ENCODE measurements at places on chromosomes 1 and 21.
A peak's percentile ranks its signal among the peaks of the same experiment; 100 is the strongest.

DNA sequence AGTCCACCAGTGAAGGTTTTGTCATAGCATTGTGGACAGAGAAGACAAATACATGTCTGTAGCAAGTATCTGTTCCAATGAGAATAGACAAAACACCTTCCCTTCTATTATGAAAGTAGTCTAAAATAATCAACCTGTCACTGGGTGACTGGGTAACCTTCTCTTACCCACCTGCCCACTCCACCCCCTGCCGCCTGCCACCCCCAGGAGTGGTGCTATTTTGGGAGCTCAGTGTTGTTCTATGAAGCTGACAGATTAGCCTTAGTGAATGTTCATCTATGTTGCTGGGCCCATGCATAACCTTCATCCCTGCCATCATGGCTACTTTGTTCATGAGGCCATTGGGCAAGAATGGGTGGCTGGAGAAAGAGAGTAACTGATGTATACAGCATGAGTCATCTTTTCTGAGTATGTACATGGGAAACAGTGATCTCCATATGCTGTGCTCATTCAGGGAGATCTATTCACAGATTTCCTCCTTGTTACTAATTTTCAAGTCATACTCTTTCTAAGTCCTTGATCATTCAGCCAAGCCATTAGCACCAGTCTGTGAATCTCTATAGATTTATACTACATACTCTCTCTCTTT lies 24.8 kb downstream of the MARK1 start:
- no peak for DNase-seq

- no peak for DNase-seq
Measured at GRCh38 chr1:159958719-159959380, 4.8 kb upstream of the SLAMF9 start.

DNA sequence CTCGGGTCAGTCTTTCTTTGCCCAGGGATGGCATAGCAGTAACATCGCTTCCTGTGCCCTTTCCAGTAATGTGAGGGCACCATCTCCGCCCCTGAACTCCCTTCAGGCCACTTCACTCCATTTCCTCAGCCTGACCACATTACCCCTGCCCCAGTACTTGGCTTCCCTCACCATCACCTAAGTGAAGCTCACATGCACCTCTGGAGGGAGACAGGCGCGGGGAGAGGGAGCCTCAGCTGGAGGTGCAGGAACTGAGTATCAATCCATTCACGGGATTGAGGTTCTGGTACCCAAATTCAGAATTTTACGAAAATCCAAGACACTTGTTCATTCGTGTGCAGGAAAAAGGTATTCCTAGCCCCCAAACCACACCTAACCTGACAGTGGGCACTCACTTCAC lies 540.4 kb downstream of the KIF26B start:
- no peak for DNase-seq

DNA sequence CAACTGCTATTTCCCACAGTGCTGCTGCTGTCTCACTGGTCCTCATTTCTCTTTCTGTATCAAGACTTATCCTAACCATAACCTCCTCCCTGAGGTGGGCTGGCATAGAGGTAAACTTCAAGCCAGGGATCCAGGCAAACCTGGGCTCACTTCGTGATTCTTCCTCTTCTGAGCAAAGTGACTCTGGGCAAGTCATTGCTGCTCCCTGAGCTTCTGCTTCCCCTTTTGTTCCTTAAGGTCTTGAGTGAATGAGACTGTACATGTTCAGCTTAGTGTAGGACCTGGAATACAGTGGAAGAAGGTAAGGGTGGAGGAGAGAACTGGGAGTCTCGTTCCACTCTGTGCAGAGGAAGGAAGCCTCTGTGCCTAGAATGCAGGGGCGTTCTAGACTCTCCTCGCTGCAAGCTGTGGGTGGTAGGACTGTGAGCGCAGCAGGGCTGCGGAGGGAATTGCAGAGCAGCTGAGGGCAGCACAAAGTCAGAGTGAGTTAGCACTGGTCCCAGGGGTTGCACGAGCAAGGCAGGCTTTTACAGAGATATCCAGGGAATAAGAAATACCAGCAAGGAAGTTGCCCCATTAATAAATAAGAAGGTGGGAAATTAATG lies 11.4 kb upstream of the ERI3 start:
- no peak for DNase-seq

DNA sequence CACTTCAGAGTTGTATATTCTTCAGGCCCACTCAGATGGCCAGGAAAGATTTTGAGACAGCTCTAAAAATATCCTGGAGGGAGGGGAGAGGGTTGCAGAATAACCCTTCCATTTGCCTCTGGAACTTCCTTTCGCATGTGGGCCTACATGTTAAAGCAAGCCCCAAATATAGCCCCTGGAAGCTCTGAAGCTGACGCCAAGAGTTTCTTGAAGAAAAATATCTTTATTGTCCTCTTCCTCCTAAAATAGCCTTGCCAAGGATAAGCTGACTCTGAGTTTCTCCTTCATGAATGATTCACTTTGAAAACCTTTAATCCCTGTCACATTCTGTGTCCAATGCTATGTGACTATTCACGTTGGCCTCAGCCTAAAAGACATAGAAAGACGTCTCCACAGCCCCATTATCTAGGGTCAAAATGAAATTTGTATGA lies 6.4 kb downstream of the C1orf116 start:
- DNase-seq = no peak

GRCh38 chr1:19453741-19454201 lies 31.6 kb downstream of the CAPZB start:
- no peak for DNase-seq

DNA sequence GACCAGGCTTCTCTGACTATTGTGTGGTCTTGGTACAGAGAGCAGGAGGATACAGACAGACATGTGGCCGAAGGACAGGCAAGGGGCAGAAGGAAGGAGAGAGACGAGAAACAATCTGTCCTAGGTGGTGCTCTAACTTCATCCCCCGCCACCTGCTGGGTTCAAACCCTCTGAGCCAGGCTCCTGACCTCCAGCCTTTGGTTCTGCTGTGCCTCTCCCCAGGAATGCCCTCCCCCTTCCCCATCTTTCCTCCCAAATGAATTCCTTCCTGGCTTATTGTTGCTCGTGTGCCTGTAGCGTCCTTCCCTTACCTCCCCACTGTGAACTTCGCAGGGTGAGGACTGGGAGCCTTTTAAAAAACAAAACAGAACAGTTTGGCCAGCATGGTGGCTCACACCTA lies 5.4 kb downstream of the TCEA3 start:
- DNase-seq = no peak

DNA sequence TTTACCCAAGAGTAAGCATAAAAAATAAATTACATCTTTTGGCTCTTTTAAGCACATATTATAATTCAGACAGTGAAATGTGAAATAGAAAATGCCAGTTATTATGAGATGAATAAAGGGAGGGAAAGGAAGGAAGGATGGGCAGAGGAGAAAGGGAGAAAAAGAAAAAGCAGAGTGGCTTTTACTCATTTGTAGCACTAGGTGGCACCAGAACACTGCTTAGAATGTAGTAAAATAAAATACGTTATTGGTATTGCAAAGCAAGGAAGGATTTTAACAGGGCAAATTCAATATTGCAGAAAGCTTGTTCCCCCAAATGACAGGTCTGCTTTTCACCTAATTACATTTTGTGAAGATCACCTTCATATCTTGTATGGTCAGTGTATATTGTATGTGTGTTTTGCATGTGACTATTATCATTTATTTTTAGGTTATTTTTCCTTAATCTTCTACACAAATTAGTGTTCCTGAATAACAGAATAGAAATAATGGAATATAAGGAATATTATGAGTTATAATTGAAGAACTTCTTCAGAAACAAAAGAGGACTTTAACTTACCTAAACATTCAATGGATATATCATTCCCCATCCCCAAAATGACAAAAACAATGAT lies 9.1 kb upstream of the PCNX2 start:
- no peak for DNase-seq

DNA sequence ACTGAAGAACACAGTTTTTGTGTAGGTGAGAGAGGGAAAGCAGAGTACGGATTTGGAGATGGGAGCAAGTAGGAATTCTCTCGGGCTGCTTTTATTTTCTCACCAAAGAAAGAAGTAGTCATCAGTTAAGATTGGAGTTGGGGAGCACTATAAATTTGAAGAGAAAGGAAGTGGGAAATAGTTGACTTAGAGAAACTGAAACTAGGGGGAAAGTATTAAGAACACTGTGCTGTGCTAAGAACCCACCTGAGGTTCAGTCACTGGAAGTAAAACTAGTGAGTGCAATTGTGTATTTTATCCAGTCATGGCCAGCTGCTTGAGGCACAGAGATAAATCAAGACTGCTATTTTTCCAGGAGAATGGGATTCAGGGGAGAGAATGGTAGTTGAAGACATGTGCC lies 37.4 kb downstream of the CLCC1 start:
- no peak for DNase-seq

GRCh38 chr1:231091831-231092301 lies 51.8 kb upstream of the FAM89A start:
- DNase-seq = peak; percentile 13

- peak; percentile 4 for DNase-seq
Measured at GRCh38 chr1:10903821-10904220, 107.4 kb upstream of the CASZ1 start.

DNA sequence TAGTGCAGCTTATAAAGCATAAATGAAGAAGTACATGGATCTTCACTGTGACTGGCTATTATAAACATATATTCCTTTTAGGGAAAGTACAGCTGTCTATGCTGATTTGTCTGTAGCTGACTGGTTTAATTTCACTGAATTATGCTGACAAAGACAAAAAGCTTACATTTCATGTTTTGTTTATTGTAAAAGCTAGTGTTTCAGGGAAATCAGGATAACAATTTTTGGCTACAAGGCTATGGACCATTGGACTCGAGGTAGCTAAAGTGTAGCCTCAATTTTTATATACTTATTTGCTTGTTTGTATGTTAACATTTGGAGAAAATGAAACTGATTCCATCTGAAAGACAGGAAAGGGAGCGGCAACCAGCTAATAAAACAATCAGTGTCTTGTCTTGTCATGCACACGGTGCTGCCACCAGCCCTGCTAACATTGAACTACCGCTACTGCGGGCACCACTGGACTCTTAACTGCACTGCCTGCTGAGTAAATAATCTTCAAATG lies 480.2 kb downstream of the COL11A1 start:
- DNase-seq = peak; percentile 30

DNA sequence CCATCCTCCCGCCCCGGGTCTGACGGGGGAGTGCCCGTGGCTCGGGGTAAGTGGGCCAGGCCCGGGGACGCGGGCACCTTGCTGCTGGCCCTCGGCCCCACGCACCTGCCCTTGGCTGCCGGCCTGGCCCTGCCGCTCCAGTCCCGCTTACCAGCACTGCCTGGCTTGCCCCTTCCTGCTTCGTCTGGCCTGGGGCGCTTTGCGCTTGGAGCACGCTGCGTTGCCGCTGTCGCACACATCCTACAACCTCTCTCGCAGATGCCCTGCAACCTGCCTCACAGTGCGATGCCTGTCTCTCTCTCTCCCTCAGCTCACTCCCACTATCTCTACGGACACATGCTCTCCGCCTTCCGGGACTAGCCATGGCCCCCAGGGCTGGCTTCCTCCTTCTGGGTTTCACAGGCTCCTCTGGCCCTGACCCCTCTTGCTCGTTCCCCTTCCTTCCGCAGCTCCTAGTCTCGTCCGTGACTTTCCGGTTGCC lies 9.7 kb downstream of the MYOG start:
- no peak for DNase-seq

DNA sequence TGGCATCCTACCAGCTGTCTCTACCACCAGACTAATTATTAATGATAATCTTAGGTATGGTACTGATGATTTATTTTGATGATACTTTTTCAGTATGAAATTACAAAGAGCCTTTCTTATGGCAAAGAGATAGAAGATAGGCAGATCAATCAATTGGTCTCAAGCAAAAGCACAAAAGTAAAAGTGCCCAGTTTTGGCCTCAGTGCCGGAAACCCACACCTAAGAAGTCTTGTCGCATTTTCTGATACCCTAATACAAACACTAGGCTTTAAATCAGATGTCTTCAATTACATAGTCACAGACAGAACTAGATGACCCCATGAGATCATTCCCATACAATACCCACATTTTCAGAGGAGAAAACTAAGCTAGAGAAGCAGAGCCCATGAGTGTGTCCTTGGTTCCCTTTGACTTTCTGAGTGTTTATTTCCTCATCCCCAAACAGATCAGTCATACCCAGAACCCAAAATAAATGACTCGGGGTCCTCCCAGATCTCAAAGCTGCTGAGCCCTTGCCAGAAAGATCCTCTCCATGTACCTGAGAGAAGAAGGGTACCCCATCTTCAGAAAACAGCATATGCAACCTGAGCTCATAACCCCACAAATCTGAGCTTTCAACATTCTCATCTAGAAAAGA lies 7.7 kb downstream of the ITPKB start:
- DNase-seq = no peak

DNA sequence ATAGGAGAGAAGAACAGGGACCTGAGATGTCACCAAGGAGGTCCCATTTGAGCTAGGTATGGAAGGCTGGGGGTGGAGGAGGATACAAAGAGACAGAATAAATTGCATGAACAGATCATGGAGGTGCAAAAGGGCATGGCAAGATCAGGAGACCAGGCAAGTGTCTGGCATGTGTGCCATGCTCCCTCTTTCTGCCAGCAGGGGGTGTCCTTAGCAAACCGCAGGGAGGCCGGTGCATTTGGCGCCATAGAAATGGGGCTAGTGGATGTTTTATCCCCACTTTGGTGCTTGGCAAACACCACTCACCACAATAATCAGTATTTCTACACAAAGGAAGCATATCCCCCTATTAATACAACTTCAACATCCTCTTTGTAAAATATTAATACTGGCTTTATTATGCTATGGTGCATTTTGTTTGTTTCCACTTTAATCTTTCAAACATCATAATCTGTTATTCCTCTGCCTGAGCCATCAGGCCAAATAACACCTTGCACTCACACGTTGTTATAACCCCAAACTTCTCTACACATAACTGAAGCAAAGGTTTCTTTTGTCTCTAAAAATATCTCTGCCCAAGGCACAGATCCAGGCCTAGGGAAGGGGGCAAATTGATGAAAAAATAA lies 25.9 kb downstream of the S100A6 start:
- peak; percentile 74 for DNase-seq

- no peak for DNase-seq
Measured at GRCh38 chr1:61261595-61261994, 179.2 kb downstream of the NFIA start.

DNA sequence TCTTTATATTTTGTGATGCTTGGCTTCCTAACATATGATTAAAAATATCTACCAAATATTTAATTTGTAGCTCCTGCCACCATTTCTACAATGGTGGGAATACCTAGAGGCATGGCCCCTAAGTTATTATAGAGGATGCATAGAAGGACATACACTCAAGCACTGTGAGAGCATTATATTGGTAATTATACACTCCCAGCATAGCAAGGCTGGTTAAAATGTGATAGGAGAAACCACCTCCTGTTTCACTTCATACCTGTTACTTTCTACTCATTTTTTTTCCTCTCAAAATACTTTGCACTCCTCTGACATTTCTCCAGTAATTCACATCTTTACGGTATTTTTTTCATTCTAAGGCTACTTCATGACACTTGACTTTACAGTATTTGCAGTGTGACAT lies 92.9 kb downstream of the HS2ST1 start:
- no peak for DNase-seq

DNA sequence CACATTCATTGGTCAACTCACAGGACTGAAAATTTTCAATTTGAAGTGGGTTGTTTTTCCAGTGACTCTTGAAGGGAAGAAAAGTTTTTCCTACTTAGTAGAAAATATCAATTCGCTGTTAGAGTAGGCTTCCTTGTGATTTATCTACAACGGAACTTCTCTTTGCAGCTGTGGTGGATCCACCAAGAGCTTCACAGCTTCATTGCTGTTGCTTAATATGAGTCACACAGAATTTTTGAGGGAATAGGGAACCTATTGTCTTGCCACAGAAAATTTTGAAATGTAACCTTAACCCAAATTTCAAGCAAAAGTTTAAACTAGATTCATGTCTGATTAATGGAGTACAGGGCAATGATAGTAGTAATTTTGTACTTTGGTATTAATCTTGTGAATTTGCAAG lies 58.4 kb upstream of the IFI44L start:
- DNase-seq = no peak

- DNase-seq = no peak
Measured at GRCh38 chr1:52554756-52555155, 1.9 kb upstream of the TUT4 start.
